IMR-90 (cell line): ENCODE measurements at places on chromosomes 12 and 14. TPM values are rescaled to one million over a fixed set of nuclear protein-coding genes. Genes with fewer than 3 reads are reported as not detected.
A peak's percentile ranks its signal among the peaks of the same experiment; 100 is the strongest.

GRCh38 chr12:56159482-56160192 is 1.5 kb downstream of the MYL6 start:
- no peak for DNase-seq

DNA sequence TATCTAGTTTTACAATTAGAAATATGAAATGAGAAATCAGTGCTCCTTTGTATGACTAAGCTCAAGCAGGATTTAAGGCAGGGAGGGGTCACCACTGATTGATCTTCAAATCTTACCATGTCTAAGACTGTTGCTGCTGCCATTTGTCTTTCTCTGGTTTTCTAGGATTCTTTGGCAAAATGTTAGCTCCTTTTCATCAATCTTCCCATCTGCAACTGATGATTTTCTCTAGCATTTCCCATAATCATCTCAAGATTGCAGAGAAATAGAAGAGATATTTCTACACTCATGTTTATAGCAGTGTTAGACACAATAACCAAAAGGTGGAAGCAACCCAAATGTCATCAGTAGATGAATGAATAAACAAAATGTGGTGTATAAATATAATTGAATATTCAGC is 175.0 kb downstream of the RAD51B start:
- DNase-seq, result no peak

- DNase-seq, result peak; percentile 30
Measured at GRCh38 chr12:80761838-80762237, 45.1 kb downstream of the MYF5 start.

The LAG3 gene
- 0.41 and 0.66 TPM in 2 replicates for polyA plus RNA-seq

- peak; percentile 29 for DNase-seq
Measured at GRCh38 chr12:138898-139534, 72.4 kb downstream of the IQSEC3 start.
